Natural killer cell (primary cell): ENCODE measurements at places on chromosomes 13 and 19. TPM values are rescaled to one million over a fixed set of nuclear protein-coding genes. Genes with fewer than 3 reads are reported as not detected.
A peak's percentile ranks its signal among the peaks of the same experiment; 100 is the strongest.

Gene TTC9B
- total RNA-seq = not detected

GRCh38 chr19:13951799-13952153 is 533 bp upstream of the DCAF15 start:
- no peak for DNase-seq

Gene NDUFA7
- total RNA-seq = 19.3 TPM

DNA sequence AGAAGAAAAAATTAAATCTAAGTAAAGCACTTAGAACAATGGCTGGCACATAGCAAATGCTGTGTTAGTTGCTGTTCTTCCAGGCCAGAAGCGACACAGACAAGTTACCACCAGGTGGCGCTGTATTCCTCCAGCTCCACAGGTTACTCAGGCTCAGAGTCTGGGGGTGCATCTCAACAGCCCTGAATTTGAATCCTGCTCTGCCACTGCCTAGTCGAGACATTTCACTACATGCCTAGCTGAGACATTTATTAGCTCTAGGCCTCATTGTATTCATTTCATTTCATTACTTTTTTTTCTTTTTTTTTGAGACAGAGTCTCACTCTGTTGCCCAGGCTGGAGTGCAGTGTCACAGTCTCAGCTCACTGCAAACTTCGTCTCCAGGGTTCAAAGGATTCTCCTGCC is 16.4 kb upstream of the CYP2B6 start:
- peak; percentile 94 for DNase-seq

GRCh38 chr13:20969182-20969581 is 66.6 kb upstream of the XPO4 start:
- DNase-seq = no peak

DNA sequence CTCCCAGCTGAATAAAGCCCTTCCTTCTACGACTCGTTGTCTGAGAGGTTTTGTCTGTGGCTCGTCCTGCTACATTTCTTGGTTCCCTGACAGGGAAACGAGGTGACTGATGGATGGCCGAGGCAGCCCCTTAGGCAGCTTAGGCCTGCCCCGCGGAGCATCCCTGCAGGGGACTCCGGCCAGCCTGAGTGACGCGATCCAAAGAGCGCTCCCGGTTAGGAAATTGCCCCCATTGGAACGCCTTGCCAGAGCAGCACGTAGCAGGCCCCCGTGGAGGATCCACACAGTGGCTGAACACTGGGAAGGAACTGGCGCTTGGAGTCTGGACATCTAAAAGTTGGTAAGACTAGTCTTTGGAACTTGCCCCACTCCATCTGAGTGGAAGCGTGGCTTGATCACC is 296.8 kb upstream of the SGCG start:
- DNase-seq = no peak

DNA sequence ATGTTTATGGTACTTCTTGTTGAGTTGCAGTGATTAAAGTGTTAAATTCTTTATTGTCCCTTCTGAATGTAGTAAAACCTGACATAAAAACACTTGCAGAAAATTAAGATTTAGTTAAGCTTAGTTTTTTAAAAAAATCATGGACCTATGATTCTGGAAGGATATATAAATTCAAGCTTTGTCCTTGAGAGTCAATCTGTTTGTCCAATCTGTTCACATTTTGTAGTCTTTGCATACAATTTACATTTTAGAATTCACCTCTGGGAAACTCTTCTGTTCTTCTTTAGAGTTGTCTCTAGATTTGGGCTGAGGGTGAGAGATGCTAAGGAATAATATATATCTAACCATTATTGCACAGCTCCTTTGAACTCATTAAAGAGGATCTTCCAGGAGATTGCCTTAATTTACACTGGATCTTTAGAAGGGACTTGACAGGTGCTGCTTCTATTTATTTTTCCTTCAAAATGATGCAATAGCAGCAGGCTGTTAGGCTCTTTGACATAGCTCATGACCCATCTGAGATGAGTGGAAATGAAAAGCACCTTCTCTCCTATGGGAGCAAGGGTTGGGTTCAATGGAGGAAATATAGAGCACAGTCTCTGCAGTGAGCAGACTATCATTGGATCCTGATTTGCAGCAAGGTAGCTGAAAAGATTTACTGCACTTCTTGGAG is 433.9 kb downstream of the GPC6 start:
- no peak for DNase-seq

DNA sequence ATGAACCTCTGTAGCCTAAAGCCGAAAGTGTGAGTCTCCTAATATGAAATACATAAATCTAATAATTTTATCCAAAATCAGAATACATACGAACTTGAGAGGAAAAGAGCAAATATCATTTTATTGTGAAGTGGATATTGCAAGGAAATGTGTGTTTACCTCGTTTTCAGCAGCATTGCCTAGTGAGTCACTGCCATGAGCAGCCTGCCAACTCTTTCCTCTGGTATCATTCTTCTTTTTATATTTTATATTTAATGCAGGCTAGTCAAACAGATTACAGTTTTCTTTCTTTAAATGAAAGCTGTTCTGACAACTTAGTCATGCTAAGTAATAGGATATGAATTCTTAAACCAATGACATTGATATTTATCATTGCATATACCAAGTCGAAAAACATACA is 44.2 kb downstream of the EDNRB start:
- no peak for DNase-seq

Gene FLT3LG
- total RNA-seq = 65.7 TPM

Gene TMEM255B
- 0.38 TPM for total RNA-seq

Gene CHST8
- not detected for total RNA-seq

- no peak for DNase-seq
Measured at GRCh38 chr13:55439450-55439849, 1701.3 kb upstream of the PRR20A start.

- no peak for DNase-seq
Measured at GRCh38 chr13:28239374-28239773, 101.0 kb downstream of the PAN3 start.

Gene CYP2F1
- total RNA-seq = 4.5 TPM

Gene SIRT6
- total RNA-seq = 29.5 TPM

- DNase-seq = no peak
Measured at GRCh38 chr19:13610039-13610691, 103.9 kb upstream of the CACNA1A start.

DNA sequence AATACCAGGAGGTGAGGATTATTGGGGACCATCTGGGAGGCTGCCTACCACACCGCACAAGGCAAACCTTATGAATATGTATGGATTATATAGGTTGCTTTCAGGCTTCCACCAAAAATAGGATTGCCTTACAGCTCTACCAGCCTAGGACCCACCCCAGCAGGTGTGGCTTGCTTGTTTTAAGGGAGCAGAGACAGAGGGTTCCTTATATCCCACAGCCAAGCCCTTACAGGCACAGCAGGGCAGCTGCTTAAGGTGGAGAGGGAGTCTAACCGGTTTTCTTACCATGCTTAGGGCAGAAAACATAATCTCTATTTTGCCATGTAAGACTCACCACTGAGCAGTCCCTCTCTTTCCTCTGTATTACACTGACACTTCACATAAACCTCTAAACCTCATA is 16.1 kb upstream of the TTYH1 start:
- no peak for DNase-seq

Gene POGLUT2
- total RNA-seq = 0.53 TPM

GRCh38 chr13:26923824-26924605 is 163.4 kb upstream of the GPR12 start:
- DNase-seq = no peak

DNA sequence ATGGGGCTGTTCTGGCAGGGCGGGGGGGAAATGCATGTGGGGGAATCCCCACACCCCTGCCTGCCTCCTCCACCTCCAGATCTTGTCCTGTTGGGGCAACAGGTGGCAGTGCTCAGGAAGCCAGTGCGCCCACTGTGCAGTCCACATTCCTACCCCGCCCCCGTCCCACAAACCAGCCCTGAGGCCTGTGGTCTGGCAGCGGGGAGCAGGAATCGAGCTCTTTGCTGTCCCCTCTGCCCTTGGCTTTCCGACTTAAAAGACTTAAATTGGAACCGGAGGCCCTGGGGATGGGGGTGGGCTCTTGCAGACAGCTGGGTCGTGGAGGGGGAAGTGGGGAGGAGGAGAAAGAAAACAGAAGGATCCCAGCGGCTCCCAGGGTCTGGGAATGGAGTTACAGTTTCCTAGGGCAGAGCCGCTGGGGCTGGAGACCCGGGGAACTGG is 4.3 kb downstream of the NANOS3 start:
- DNase-seq = no peak

Gene FXYD3
- not detected for total RNA-seq

GRCh38 chr19:48484931-48485612 is 15.9 kb downstream of the CYTH2 start:
- no peak for DNase-seq

DNA sequence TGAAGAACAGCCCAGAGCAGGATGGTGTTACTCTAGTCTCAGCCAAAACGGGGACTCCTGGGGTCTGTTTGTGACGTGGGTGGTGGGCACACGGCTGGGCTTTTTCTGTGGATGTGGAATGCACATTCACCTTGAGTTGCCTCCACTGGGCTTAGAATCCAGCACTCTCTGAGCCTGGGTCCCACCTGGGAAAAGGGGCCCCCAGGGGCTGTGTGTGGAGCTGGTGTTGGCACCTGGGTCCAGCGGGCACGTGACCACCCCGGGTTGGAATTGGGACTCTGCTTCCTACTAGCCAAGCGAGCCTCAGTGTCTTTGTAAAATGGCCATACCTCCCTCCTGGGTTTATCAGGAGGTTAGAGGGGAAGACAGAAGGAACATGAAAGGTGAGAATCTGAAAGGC is 29.2 kb upstream of the F2RL3 start:
- no peak for DNase-seq

Gene ZFP82
- total RNA-seq = 2.3 TPM

GRCh38 chr19:48181505-48181904 is 11.0 kb downstream of the ZSWIM9 start:
- no peak for DNase-seq

DNA sequence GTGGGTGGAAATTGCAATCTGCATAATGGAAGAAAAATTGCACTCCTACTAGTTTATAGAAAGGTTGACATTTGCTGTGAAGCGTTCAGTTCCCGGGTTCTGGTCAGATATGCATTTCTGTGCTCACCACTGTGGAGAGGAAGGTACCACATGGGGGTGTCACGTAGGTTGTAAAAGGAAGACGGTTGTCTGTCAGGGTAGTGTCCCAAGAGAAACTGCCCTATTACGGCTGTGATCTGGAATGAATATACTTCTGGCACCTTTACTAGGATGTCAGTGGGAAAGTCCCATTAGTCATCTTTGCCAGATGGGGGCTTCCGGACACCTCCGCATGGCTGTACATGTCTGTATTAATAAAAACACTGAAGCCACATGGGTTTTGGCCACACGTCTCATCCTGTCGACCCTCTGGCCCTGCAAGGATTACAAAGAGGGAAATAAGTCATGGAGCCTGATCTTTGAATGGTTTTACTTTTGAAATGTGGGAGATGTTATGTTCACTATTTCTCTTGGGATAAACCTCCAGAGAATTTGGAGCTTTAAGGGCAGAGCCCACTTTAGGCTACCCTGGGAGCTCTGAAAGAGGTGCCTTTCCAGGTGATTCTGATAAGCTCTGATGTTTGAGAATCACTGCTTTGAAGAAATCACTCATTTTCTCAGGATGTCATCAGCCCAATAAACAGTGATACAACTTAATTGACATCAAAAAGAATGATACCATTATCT is 133.9 kb downstream of the AKAP11 start:
- DNase-seq = peak; percentile 70

DNA sequence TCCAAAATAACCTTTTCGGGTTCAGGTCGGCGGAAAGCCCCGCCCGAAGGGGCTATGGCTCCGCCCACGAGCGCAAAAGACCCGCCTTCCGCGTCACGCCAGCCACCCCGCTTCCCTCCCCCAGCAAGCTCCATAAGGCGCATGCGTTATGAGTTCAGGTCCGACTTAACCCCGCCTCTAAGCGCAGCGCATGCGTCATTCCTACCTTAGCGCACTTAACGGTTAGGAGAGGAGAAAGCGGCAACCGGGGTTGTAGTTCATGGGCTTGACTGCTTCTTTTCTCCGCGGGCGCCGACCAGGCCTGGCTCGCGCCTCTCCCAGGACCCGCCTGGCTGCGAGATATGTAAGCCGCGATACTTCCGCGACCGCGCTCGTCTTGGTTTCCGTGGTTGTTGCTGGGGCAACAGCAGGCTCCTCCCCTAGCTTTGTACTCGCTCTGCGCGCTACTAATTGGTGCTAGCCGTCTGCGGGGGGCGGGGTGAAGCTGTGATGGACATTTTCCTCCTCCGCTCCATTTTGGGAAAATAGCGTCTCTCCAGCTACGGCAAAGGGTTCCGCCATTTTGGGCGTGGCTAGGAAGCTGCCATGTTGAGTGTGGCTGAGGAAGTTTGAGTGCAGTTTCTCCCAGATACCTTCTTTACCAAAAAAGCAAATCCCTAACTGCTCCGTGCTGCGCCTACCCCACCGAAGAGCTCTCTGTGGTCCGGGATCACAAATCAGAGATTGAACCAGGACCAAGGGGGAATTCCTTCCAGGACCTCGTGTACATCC is at the start of gene B9D2:
Gene B9D2 (minus strand): TSS at position 397 of the 771 bp plus-strand sequence. CDS start 630 bp downstream, outside the sequence.
- DNase-seq = peak; percentile 96

Gene BORA
- total RNA-seq = 5.5 TPM

DNA sequence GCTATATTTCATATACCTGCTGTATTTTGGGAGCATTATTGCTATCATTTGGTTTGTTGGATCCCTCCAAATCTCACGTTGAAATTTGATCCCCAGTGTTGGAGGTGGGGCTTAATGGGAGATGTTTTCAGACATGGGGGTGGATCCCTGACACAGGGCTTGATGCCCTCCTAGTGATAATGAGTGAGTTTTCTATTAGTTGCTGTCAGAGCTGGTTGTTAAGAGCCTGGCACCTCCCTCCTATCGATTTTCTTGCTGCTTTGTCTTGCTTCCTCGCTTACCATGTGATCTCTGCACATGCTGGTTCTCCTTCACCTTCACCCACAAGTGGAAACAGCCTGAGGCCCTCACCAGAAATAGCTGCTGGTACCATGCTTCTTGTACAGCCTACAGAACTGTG is 259.9 kb upstream of the STARD13 start:
- DNase-seq = no peak

DNA sequence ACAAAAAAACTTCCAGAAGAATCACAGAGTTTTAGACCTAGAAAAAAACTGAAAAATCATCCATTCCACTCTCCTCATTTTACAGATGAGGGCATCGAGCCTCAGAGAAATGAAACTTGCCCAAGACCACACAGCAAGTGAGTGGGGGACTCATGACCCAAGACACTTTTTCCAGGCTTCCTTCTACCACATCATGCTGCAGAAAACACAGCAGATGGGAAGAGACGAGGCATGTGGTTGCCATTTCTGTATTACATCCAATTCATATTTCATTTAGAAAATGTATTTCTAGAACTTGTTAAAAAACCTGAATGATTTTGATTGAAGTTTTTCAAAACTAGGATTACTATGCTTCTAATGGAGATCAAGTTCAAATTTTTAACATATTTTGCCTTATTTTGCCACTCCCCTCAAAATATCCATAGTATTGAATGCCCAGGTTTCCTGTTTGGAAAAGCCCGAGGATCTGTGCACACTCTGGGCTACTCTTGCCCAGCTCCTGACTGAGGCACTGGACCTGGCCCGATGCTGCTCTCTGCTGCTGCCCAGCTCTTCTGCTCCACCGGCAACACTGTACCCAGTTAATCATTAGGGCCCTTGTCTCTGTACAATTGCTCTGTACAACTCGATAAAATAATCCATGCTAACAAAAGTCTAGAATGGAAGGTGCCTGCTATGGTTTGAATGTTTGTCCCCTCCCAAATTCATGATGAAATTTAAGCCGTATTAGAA is 157.4 kb downstream of the EFNB2 start:
- DNase-seq = no peak

Gene LRRC4B
- total RNA-seq = not detected
